ENCODE measurements at places on chromosomes 1 and 21.

GRCh38 chr1:227395426-227396028 is 77.2 kb upstream of the CDC42BPA start:
- peak; percentile 49 for DNase-seq

DNA sequence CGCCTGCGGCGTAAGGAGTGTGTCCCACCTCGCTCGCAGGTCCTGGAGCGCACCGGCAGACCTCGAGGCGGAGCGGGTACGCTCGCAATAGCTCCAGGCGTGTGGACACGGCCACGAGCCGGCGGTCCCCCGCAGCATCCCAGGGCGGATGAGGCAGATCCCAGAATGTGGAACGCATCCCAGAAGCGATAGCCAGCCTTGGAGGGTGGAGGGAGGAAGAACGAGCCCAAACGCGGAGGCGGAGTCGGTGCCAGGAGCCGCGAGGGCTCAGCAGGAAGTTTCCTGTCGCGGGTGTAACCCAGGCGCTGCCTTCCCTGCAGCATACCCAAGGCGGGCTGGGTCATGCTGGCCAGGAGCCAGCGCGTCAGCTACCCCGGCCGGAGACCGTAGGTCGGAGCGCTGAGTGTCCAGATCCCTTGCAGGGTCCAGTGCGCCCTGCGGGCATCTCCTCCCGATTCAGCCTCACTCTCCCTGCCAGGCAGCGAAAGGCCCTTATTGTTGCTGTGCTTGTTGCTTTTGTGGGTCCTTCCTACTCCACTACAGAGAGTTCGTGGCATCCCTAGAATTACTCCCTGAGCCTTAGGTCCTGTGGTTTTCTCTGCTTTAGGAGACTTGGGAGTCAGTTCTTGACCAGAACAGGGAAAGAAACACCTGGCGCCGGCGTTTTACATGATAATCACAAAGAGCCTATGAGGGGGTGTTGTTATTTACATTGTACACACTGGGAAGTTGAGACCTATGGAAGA is 27.7 kb downstream of the STYXL2 start:
- DNase-seq: no peak

GRCh38 chr1:4153571-4153970 is 253.5 kb upstream of the C1orf174 start:
- no peak for DNase-seq

- DNase-seq: no peak
Measured at GRCh38 chr21:38470755-38471154, 27.5 kb downstream of the ERG start.

DNA sequence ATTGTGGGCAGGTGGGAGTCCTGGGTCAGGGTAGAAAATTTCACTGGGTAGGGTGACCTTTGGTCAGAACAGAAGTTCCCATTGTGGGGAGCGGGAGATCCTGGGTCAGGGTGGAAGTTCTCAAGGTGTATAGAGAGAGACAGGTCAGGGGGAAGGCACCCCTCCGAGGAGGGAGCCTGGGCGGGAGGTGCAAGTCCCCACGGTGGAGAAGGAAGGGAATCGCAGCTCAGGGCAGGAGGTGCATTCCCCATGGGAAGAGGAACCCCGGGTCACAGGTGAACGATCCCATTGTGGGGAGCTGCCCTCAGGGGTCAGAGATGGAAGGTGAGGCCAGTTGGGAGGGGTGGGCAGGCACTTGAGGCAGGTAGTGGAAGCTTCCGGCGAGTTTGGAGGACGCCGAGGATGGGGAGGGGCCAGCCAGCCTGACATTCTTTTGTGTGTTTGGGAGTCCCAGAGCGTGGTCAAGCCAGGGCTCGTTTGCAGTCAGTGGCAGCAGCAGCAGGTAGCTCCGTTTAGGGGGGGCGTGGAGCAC is 637 bp downstream of the LYPLA2 start:
- no peak for DNase-seq

GRCh38 chr1:233627823-233628222 is 13.9 kb downstream of the KCNK1 start:
- DNase-seq: no peak

DNA sequence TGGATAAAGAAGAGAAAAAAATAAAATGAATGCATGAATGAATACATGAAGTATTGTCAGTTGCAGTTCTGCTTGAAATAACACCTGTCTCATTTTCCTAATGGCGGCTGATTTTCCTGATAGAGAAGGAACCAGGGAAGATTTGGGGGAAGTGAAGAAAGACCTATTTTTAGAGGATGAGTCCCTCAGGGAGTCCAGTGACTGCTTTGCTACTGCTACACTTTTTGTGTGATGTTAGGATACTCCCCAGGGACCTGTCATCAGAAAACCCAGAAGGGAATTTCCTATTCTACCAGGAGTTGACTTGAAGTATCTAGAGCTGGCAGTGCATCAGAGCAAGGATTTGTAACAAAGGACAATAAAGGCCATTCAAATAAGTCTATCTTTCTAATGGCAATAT is 114.8 kb downstream of the MAB21L3 start:
- no peak for DNase-seq

DNA sequence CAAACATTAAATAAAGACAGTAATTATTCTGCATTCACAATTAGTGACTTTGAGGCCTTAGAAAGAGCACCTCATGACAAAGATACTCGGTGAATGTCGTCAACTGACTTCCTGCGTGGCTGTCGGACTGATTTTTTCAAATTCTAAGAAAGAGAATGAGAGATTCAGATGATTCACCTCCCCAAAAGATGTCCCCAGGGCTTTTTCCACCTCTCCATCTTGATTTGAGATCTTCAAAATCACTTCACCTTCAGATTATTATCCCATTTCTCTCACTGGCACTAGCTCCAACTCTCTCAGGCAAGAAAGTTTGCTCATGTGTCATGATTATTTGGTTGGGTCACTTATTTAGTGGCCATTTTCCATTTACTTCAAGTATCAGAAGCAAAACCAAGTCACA is 5.0 kb upstream of the EDEM3 start:
- DNase-seq: no peak

- DNase-seq: no peak
Measured at GRCh38 chr1:99726818-99727217, 39.6 kb downstream of the FRRS1 start.

DNA sequence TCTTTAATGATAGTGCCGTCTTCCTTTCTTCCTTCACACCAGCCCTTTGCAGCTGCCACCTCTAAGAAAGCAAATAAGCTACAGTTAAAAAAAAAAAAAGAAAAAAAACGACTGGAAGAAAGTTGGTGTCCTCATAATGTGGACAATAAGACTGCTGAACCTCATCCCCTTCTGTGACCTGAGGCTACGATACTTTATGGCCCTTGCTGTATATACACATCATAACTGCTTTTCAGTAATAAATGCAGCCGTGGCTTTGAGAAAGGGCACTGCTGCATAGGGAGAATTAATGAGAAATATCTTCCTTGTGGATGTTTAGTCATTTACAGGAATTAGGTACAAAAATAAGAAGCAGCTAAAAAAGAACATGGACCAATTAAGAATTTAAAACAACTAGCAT is 333.8 kb upstream of the ADGRL2 start:
- DNase-seq: no peak

GRCh38 chr21:37784591-37785318 is 131.5 kb downstream of the KCNJ6 start:
- no peak for DNase-seq

GRCh38 chr21:27035791-27036190 is 68.9 kb upstream of the ADAMTS5 start:
- DNase-seq: no peak

- DNase-seq: no peak
Measured at GRCh38 chr1:8354038-8354437, 36.1 kb downstream of the SLC45A1 start.

GRCh38 chr1:172390683-172391551 is 29.6 kb upstream of the C1orf105 start:
- DNase-seq: no peak

- no peak for DNase-seq
Measured at GRCh38 chr1:94951509-94952208, 24.7 kb upstream of the CNN3 start.

Measured in HS-27A (cell line).